ENCODE measurements at places on chromosomes 2 and 18.

DNA sequence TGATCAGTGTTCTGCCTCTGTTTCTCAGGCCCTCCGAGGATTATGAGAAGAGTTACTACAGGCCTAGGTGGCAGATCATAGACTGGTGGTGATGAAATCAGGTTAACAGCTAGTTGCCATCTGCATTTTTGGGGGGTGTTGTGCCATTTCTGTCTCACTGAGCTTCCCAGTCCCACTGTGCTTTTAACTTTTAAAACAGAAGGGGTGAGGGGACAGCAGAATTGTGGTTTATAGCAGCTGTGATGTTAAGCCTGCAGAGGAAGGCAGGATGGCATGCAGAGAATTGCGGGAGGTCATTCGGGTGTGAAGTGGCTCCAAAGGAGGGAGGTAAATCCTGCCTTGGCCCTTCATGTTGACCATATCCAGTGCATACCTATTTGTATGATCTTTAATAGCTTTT, 5.0 kb downstream of the CAB39 start:
- peak; percentile 11 for DNase-seq

- no peak for DNase-seq
Observed at GRCh38 chr2:40448476-40449079, 3.3 kb downstream of the SLC8A1 start.

- no peak for DNase-seq
Observed at GRCh38 chr2:30060562-30060961, 86.2 kb upstream of the YPEL5 start.

- DNase-seq = no peak
Observed at GRCh38 chr2:133072837-133073694, 403.1 kb upstream of the LYPD1 start.

DNA sequence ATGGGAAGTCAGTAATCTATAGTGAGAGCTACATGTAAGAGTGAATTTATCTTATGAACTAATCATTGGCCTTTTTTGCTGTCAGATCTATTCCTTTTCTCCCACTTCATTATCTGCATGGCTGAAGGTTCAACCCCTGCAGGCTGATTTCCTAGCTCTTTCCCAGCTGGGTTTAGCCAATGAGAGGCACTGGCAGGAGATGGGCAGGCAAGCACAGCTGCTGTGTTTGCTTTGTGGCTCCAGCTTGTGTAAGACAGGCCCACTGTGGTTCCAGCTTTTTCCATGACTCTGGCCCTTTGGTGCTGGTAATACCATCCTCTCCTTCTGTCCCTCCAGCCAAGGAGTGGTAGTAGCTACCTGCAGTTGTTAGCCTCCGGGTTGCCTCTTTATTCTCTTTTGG, 248.8 kb downstream of the PLCL1 start:
- DNase-seq = no peak
